ENCODE measurements at places on chromosomes 5 and 9. TPM values are rescaled to one million over a fixed set of nuclear protein-coding genes. Genes with fewer than 3 reads are reported as not detected.

The PCDHB11 gene
- under 0.01 TPM for total RNA-seq

The FOCAD gene
- 66.4 TPM for total RNA-seq

The CYSTM1 gene
- total RNA-seq = 10.1 TPM

The CLIC3 gene
- total RNA-seq = not detected

The KIAA0825 gene
- 2.0 TPM for total RNA-seq

The PCDHGB1 gene
- under 0.01 TPM for total RNA-seq

The CEL gene
- not detected for total RNA-seq

The GRXCR2 gene
- total RNA-seq = not detected

The NCS1 gene
- total RNA-seq = 28.1 TPM

The FABP6 gene
- total RNA-seq = not detected

The PCDHGA6 gene
- total RNA-seq = 0.76 TPM

The MSANTD3 gene
- total RNA-seq = 69.6 TPM

The NRG2 gene
- total RNA-seq = under 0.01 TPM

The CNTLN gene
- 10.4 TPM for total RNA-seq

The SLU7 gene
- 73.1 TPM for total RNA-seq

The ELOVL7 gene
- total RNA-seq = 0.61 TPM

The PCDHGC5 gene
- total RNA-seq = not detected

The CARTPT gene
- not detected for total RNA-seq

The SMIM33 gene
- total RNA-seq = under 0.01 TPM

The OR13C2 gene
- not detected for total RNA-seq

The LVRN gene
- total RNA-seq = 1.3 TPM

The RASEF gene
- total RNA-seq = under 0.01 TPM

The ATP10B gene
- total RNA-seq = not detected

The TTC23L gene
- total RNA-seq = 0.15 TPM

The RGS7BP gene
- total RNA-seq = 0.32 TPM

The AHRR gene
- total RNA-seq = 12.3 TPM

The UNC5A gene
- total RNA-seq = 0.30 TPM

The AIF1L gene
- 16.4 TPM for total RNA-seq

The KCNN2 gene
- not detected for total RNA-seq

The EGFLAM gene
- 1.9 TPM for total RNA-seq

The GHR gene
- 0.30 TPM for total RNA-seq

The C1QTNF2 gene
- not detected for total RNA-seq

The SLC6A19 gene
- not detected for total RNA-seq

The SLC22A5 gene
- total RNA-seq = 2.9 TPM

The AJM1 gene
- total RNA-seq = 0.61 TPM

The SLC28A3 gene
- not detected for total RNA-seq

The C5orf15 gene
- 40.3 TPM for total RNA-seq

The GNA14 gene
- 8.4 TPM for total RNA-seq

The ANKS6 gene
- total RNA-seq = 9.4 TPM

The OR13C9 gene
- not detected for total RNA-seq

The C5 gene
- 2.3 TPM for total RNA-seq

The SHISAL2B gene
- not detected for total RNA-seq

The QRFP gene
- total RNA-seq = not detected

The PAEP gene
- total RNA-seq = not detected

The INSL6 gene
- not detected for total RNA-seq

The PCDHGB6 gene
- total RNA-seq = 0.97 TPM

The FREM1 gene
- total RNA-seq = under 0.01 TPM

The PCDHGA3 gene
- total RNA-seq = 0.15 TPM

The TMC1 gene
- total RNA-seq = 1.6 TPM

The STPG3 gene
- total RNA-seq = not detected

The ERP44 gene
- total RNA-seq = 9.6 TPM

Data from epithelial cell of umbilical artery (primary cell).